Stimulated activated CD8-positive, alpha-beta memory T cell treated with anti-CD3 and anti-CD28 coated beads, Interleukin-15, amount 100 ng/mL, for 48 hours (primary cell): ENCODE measurements at places on chromosomes 6 and 20.
A peak's percentile ranks its signal among the peaks of the same experiment; 100 is the strongest.

- no peak for DNase-seq
Observed at GRCh38 chr20:51195419-51195901, 172.6 kb upstream of the KCNG1 start.

- no peak for DNase-seq
Observed at GRCh38 chr6:9224539-9224938, 789.2 kb upstream of the SLC35B3 start.

- no peak for DNase-seq
Observed at GRCh38 chr20:57025261-57025660, 241.2 kb downstream of the BMP7 start.

DNA sequence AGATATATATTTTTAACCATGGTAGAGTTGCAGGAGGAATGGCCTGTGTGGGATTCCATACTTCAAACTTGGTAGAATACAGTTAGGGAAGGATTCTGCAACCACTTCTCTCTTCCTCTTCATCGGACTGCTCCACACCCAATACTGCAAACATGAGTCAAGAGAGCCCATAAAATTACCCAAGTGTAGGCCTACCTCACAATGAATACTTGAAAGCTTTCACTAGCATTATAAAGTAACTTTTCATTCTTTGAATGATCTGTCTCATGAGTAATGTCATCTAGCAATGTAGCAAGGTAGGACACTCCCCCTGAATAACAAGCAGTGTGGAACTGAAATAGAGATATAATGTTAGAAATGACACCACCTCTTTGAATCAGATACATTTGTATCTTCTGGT is 79.4 kb downstream of the FOXC1 start:
- no peak for DNase-seq

GRCh38 chr6:143196525-143197225 is 136.0 kb downstream of the AIG1 start:
- no peak for DNase-seq

- no peak for DNase-seq
Observed at GRCh38 chr6:139600343-139600742, 225.9 kb upstream of the CITED2 start.

DNA sequence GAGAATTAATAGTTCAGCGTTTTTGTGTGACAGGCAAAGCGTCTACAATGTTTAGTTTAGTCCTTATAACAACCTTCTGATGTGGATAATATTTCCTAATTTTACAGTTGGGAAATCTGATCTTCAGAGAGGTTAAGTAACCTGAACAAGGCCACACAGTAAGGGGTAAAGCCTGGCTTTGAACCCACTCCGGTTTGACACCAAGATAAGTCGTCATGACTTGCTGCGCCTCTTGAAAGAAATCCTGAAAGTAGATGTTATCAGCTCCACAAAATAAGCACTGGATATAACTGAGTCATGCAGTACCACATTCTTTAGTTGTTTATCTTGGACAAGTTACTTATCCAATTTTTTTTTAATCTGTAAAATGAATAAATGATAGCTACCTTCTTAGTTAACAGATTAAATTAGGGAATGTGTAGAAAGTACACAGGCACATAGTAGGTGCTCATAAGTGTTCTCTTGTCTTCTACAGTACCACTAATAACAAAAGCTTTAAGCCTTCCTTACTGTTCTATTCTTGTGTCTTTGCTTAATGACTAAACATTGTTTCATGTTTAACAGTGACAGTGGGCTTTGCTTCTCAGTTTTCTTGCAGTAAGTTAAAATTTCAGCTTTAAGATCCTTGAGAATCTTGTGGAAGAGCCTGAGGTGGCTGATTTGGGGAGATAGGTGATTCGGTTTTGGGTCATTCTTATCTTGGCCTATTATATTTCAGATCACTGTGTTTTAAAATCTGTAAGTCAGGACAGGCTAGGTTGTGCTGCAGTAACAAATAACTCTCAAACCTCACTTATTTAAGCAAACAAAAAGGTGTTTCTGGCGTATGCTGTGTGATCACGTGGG is 2.1 kb downstream of the HIVEP1 start:
- no peak for DNase-seq

GRCh38 chr20:45948742-45949541 is 14.5 kb downstream of the PCIF1 start:
- DNase-seq = no peak

GRCh38 chr6:109922851-109923250 is 55.3 kb upstream of the GPR6 start:
- no peak for DNase-seq

DNA sequence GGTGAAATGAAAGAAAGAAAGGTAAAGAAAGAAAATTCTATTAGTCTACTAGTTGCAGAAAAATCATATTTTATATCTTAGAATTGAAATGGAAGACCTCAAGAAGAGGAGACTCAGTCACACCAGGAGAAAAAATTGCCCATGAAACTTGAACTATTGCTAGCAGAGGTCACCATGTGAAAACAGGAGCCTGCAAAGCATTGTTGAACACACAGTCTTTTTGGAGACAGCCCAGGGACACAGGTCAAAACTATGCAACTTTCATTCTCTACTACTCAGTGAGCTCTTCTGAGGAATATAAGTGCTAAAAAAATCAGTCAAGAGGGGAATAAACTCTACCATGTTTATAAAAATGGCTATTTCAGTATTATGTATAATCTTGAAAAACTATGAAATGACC is 89.8 kb upstream of the TENT5A start:
- no peak for DNase-seq

- no peak for DNase-seq
Observed at GRCh38 chr6:107064579-107065065, 36.6 kb downstream of the MTRES1 start.

DNA sequence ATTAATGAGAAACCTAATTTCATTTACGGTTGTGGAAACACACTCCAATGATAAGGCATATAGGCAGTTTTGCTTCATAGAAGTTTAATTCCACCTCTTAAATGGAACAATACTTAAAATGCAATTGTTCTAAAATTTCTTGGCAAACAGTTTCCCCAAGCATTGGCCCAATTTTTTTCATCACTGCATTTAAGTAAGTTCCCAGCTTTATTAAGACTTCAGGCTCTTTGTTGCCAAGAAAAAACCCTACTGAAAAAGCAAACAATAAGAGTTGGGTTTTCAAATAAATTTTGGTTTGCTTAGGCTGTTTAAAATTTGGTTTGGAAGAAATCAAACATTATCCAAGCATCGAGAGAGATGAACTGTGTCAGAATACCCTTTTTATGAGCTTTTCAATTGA is 690.9 kb upstream of the NRSN1 start:
- no peak for DNase-seq

- DNase-seq = no peak
Observed at GRCh38 chr6:140124498-140124897, 750.0 kb upstream of the CITED2 start.

DNA sequence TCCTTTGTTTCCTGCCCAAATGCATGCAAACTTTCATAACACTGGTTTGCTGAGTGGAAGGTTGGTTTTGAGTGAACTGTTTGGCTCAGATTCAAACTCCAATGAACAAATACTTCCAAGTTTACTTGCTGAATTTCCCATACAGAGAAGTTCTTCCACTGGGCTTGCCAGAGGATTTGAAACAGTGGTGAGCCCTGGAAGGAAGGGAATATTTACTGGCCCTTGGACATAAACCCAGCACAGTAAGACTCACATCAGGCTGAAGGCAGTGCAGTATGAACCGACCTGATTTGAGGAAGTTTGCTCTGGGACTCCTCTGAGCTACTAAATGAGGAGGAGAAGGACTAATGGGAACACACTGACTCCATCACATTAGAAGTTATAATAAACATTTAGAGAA is 3.8 kb downstream of the TRAF3IP2 start:
- DNase-seq = no peak

DNA sequence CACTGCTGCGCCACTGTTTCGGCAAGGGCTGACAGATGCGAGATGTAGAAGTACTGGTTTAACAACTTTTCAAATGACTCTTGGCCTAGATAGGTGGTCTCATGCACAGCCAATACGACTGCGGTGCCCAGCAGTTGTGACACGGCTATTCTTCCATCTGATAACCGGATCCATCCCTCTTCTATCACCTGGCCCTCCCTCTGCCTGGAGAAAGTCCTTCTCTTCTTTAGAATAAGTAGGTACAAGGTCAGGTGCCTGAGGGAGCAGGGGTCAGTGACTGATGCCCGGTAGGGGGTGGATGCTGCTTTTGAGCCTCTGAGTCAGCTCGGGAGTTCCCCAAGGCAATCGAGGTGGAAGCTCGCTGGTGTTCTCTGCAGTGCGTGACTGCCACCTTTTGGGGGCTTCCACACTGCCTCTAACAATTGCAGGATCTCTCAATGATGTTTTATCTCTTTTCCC is 166.8 kb upstream of the GRIK2 start:
- peak; percentile 5 for DNase-seq

DNA sequence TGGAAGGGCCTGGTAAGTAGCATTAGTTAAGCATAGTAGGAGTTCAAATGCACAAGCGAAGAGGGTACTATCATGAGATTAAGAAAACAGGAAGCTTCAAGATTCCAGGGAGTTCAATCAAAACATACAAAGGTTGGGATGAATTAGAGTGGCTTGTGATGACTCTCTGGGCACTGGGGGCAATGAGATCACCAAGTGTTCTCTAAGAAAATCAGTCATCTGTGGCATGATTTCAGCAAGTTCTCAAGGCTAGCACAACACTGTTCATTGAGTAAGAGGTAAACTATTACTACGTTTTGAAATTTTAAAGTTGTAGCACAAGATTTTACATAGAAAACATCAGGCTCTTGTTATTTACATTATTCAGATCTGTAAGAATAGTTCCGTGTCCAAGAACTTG is 139.7 kb upstream of the FLRT3 start:
- DNase-seq = no peak

DNA sequence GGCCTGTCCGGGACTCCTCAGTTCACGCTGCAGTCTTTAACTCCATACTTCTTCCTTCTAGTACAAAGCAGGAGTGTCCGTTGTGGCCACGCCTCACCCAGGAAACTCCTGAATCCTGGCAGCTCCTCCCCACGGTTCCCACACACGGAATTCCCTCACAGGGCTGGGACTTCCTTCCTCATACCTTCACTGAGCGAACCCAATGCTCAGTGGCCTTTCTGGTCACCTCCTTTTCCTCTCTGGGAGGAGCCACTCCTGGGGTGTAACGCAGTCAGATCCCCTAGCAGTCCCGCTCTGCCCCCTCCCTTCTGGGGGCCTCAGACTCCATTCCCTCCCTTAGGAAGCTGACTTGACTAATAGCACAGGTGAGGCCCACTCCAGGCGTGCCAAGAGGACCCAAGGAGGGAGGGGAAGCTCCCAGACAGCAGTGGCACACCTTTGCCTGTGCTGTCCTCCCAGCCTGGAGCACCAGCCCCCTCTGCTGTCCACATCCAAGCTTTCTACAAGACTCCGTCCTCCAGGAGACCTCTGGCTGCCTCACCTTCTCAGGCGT is at the start of gene SLC52A3:
TSS of gene SLC52A3 (minus strand) at position 75 of the 553 bp plus-strand sequence. CDS start 2,726 bp downstream, outside the sequence.
- no peak for DNase-seq
